ENCODE measurements at places on chromosomes 4 and X. TPM values are rescaled to one million over a fixed set of nuclear protein-coding genes. Genes with fewer than 3 reads are reported as not detected.

PAK3 gene
- total RNA-seq = 0.90 TPM

PFKFB1 gene
- total RNA-seq = 0.09 TPM

AMBN gene
- not detected for total RNA-seq

WDR17 gene
- total RNA-seq = 2.6 TPM

HSD17B11 gene
- 46.8 TPM for total RNA-seq

NPY1R gene
- total RNA-seq = 0.09 TPM

RHOXF1 gene
- not detected for total RNA-seq

GSX2 gene
- not detected for total RNA-seq

ARHGAP4 gene
- total RNA-seq = 0.27 TPM

GUCY1B1 gene
- 7.0 TPM for total RNA-seq

CD38 gene
- not detected for total RNA-seq

All from fibroblast of the aortic adventitia (primary cell).